ENCODE measurements at places on chromosomes 5 and 9.

- DNase-seq, result no peak
Observed at GRCh38 chr5:124410539-124411488, 335.6 kb downstream of the ZNF608 start.

DNA sequence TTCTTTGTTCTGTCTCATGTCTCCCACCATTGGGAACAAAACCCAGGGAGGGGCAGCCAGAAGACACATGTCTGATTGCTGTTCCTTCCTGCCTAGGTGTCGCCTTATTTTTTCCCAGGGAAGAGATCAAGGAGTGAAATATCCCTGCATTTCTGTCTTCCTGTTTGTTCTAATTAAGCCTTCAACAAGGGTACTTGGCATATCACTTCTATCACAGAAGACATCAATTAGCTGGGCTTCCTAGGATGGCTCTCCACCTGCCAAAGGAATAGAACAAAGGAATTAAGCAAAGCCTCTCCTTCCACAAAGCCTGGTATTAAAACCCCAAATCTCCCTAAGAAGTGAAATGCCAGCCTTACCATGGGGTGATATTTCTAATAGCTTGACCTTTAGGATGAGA lies 299.5 kb upstream of the CD180 start:
- no peak for DNase-seq

- no peak for DNase-seq
Observed at GRCh38 chr9:91783411-91783810, 166.6 kb downstream of the ROR2 start.

GRCh38 chr5:60340326-60340725 lies 359.6 kb downstream of the DEPDC1B start:
- DNase-seq, result no peak

- peak; percentile 71 for DNase-seq
Observed at GRCh38 chr5:170293273-170293672, 4.3 kb downstream of the LCP2 start.

GRCh38 chr9:94934816-94935328 lies 208.4 kb downstream of the AOPEP start:
- DNase-seq, result no peak

GRCh38 chr5:137696481-137696880 lies 39.4 kb downstream of the KLHL3 start:
- peak; percentile 32 for DNase-seq

GRCh38 chr9:133168432-133168831 lies 4.7 kb upstream of the GBGT1 start:
- no peak for DNase-seq

GRCh38 chr9:136595245-136596153 lies 49.7 kb upstream of the NOTCH1 start:
- no peak for DNase-seq

GRCh38 chr5:156526081-156526925 lies 199.3 kb downstream of the SGCD start:
- no peak for DNase-seq

DNA sequence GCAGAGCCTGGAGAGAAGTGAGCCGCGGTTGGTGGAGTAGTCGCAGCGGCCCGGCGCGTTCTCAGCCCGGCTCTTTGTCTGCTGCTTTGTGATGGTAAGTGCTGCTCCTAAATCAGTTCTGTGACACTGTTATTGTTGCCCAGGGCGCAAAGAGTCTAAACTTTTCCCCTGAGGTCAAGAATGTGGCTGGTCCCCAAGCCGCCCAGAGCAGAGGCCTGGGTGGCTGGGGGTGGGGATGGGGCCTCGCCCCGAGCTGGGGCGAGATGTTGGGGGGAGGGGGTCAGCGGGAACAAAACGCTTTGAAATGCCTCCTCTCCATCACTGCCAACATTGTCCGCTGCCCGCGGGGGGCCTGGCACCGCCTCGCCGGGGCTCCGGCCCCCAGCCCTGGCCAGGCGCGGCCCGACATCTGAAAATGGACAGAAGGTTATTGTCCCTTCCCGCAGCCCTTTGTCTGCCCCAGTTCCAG lies 11.7 kb upstream of the CERCAM start:
- no peak for DNase-seq

GRCh38 chr5:34609951-34610441 lies 46.1 kb upstream of the RAI14 start:
- DNase-seq, result no peak

DNA sequence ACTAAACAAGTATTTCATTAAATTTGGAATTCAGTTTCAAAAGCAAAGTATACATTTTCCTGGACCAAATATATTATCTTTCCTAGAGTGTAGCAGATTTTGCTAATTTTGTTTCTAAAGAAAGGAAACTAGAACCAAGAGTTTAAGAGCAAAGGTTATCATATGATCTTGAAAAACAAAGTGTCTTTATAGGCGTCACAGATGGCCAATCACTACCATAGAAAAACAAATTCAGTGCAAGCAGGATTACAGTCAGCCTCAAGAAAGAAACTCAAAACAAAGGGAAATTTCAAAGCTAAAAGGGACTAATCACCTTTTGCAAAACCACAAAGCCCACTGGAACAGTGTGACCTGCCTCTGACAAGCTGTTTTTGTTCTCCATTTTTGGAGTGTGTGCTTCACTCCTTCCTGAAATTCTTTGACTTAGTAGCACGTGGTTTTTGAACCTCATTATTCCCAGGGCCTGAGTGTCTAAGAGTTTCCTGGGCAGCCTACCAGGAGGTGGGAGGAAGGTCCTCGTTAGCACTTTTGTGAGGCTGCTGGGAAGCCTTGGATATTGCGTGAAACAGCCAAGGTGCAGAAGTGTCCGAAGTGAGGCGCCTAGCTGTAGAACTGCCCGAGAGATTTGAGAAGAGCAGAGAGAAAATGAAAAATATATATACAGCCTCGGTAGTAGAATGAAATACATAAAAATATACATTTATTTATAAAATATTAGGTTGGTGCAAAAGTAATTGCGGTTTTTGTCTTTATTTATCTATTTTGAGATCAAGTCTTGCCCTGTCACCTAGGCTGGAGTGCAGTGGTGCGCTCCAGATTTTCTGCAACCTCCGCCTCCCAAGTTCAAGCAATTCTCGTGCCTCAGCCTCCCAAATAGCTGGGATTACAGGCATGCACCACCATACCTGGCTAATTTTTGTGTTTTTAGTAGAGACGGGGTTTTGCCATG lies 246.1 kb downstream of the MARCHF11 start:
- no peak for DNase-seq

DNA sequence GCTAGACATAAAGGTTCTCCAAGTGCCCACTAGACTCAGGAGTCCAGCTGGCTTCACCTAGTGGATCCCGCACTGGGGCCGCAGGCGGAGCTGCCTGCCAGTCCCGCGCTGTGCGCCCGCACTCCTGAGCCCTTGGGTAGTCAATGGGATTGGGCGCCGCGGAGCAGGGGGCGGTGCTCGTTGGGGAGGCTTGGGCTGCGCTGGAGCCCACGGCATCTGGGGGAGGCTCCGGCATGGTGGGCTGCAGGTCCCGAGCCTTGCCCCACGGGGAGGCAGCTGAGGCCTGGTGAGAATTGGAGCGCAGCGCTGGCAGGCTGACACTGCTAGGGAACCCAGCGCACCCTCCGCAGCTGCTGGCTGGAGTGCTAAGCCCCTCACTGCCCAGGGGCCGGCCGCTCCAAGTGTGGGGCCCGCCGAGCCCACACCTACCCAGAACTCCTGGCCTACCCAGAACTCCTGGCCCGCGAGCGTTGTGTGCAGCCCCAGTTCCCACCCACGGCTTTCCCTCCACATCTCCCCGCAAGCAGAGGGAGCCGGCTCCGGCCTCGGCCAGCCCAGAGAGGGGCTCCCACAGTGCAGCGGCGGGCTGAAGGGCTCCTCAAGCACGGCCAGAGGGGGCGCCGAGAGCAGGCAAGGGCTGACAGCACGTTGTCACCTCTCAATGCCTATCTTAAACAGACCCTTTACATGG lies 260.7 kb upstream of the DMRT1 start:
- no peak for DNase-seq

DNA sequence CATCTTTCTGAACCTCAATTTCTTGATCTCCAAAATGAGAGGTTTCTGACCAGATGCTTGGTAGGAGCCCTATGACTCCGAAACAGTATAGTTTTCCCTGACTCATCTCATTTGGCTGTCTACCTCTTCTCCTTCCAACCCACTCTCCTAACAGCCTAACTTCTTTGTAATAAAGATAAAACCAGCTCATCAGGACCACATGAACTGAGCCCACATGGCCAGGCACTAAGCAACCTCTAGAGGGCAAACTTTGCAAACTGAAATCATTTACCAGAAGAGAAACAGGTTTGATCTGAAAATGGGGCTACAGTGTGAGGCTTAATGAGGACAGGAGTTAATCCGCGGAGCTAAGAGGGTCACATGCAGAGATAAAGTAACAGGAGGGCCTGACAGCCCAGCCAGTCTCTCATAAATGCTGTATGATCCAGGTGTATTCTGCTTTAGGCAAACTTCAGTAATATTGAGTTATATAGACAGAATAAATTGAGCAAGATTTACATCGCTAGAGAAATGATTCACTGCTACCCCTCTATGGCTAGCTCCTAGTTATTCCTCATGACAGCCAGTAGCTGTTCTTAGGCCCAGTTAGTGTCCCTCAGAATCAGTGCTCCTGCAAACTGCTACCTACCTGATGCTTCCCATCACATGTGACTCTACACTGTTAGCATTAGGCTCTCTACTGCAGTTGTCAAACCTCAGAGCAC lies 64.6 kb downstream of the ABCA1 start:
- peak; percentile 85 for DNase-seq

GRCh38 chr5:151469992-151470391 lies 22.6 kb downstream of the SLC36A1 start:
- DNase-seq, result no peak

DNA sequence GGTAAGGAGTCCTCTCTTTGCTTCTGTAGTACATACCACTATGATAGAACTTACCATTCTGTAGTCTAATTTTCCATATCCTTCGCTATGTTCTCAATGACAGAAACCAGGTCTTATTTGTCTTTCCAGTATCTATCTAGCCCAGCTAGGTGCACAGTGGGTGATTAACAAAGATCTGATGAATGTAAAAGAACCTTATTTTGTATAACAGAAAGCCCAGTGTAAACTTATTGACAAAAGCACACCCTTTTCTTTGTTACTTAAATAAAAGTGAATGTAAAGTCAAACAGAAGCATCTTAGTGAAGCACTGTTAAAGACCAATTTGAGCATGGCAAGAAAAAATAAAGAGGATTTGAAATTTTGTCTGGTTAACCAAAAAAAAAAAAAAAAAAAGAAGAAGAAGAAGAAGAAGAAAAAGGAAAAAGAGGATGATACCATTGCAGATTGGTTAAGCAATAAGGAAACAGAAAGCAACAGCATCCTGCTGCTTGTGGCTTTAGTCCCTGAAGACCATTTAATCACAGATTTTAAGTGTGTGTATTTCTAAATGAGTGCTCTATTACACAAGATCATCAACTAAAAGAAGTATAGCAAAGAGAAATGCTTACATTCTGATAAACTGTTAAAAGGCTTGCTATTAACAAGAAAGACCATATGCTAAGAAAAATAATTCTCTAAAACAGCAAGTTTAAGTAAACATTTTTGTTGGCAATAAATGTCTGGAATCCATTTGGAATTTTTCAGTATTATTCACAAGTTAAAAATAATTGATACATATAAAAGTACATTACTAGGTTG lies 21.2 kb downstream of the MEGF9 start:
- DNase-seq, result peak; percentile 62

DNA sequence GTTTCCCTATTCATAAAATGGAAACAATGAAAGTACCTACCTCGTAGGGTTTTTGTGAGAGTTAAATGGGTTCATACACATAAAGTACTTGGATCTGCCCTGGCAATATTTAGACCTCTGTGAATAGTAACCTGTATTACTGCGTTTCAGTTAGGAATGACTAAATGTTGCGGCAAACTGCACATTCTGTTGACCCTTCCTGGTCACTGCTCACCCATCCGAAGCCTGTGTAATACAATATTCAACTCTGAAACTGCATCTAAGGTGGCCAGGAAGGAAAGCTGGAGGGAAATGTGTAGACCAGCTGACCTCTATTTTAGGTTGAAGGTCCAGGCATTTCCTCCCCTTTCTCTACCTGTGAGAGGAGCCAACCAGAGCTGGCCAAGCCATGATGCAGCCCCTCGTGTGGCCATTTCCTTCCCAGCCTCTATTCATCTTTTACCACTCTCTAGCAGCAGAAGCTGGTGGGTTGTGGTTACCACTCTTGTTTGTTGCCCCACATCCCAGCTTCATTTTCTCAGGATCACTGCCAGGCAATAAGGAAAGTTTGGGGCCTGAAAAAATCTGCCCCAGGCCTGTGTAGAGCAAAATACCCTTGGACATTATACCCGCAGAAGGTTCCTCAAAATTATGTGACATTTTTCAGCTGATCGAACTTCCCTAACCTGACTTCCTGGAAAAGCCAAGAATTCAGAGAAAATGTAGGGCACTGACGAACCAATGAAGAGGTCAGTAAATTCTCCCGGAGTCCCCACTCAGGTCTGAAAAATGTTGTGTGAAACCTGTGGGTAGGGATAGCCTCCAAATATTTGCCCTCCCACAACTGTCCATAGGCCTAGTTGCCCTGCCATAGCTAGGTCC lies 20.5 kb upstream of the PDCD1LG2 start:
- DNase-seq, result peak; percentile 95

DNA sequence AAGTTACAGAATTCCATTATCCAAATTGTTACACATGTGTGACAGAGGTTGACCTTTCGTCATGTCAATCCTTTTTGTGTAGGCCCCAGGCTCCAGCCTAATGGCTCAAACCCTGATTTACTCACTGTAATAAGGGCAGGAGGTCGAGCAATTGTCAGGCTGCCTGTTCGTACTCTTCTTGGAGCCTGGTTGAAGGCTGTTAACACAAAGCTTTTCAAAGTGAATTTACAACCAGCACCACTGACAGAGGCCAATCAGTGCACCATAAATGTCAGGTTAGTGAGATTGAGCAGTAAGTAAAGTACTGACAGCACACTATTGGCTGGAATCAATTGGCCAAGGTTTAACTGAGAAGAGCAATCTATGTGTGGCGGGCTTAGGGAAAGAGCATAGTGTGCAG lies 16.8 kb downstream of the PRDM6 start:
- no peak for DNase-seq

- no peak for DNase-seq
Observed at GRCh38 chr5:178068293-178068692, 45.0 kb upstream of the N4BP3 start.

DNA sequence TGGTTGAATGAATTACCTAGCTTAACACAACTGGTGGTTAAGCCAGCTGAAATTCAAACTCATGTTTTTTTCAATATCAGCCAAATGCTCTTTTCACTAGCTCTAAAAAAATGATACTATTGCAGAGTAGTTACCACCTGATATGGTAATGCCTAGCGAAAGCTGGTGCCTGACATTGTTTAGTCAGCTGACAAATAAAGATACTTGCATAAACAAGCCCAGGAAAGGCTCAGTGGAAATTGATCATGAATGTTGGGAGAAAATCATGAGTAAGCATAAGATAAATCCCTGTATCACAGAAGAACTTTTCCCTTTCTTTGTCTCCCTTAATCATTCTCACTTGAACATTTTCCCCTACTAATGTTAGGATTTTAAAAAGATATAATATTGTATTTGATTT lies 54.6 kb downstream of the FGF10 start:
- no peak for DNase-seq

All from suppressor macrophage treated with lipopolysaccharide for 1 hour (primary cell).